Stimulated activated CD4-positive, alpha-beta T cell treated with anti-CD3 and anti-CD28 coated beads, Interleukin-15, amount 100 ng/mL, for 1 hour (primary cell): ENCODE measurements at places on chromosomes 7 and 10.

- DNase-seq, result no peak
Measured at GRCh38 chr7:131335639-131336381, 8.1 kb downstream of the MKLN1 start.

GRCh38 chr7:105102557-105103352 is 88.8 kb downstream of the KMT2E start:
- DNase-seq, result no peak

DNA sequence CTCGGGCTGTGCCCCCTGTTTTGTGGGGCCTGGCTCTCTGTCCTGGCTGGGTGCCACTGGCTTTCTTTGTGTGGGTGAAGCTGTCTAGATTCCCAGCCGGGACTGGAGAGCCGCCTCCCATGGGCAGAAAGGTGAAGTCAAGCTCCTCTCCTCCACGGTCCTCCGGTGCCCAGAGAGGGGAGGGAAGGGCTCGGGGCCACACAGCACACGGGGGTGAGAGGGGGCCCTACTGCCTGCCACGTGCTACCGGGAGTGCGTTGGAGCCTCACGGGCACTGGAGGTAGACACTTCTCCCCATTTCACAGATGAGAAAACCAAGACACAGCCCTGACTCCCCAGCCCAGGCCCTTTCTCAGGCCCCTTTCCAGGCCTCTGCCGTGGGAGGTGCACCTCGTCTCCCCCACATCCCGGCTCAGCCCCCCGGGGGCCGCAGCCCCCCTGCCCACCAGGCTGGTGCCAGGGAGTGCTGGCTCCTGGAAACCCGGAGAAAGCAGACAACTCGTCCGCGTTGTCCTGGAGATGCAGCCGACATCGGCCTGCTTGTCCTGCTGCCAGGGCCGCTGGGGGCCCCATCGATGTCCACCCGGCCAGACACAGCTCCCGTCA is 55.8 kb downstream of the UNCX start:
- DNase-seq, result no peak

GRCh38 chr7:73851410-73852338 is 9.3 kb upstream of the TMEM270 start:
- DNase-seq, result no peak

DNA sequence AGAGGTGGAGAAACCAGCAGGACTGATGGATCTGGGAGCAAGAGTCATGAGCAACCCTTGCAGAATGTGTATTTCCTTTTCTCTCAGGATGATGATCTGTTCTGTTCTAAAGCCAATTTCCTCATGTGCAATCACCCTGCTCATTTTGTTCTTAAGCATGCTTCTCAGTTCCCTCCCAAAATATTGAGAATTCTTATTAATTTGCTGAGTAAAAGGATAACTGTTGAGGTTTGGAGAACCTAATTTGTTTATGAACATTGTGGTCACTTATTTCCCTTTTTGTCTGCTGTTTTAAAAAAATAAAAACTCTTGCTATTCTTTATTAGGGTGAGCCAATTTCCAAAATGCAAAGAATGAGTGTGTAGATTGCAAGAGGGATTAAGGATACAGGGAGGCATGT is 106.8 kb downstream of the APBB1IP start:
- no peak for DNase-seq

DNA sequence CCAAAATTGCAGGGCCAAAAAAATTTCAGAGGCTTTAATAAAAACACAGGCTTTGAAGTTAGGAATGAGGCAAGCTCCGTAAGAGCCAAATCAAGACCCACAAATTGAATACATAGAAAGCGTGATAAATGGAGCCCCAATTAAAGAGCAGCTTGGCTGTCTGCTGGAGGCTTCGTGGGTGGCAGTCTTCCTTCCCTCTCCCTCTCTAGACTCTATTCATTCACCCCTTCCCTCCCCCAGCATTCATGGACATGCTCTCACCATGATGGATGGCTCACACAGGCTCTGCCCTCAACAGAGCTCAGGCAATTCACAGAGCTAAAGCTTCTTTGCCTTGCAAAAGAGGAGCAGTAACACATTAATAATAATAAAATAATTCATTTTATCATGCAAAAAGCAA is 214.1 kb downstream of the HERPUD2 start:
- no peak for DNase-seq

- no peak for DNase-seq
Measured at GRCh38 chr7:46589286-46589685, 668.2 kb upstream of the IGFBP3 start.

- DNase-seq, result no peak
Measured at GRCh38 chr7:103142494-103142893, 6.4 kb downstream of the NAPEPLD start.

DNA sequence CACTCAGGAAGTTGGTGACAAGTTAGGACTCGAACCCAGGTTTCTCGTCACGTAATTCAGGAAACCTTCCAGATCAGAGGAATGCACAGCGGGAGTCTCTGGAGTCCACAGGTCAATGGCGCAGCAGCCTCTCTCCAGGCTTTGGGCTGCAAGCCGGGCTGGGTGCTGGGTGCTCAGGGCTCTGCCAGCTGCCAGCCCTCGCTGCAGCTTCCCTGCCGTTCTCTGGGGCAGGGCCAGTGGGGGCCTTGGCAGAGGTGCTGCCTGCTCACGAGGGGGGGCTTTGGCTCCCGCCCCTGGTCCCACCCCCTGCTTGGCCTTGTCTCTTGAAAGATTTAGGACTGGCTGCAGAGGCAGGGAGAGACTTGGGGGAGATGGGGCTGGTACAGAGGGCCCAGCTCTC is at the start of gene TACR2:
TACR2 (minus strand) TSS at position 224 of the 400 bp plus-strand sequence. CDS start 595 bp downstream, outside the sequence.
- DNase-seq, result no peak

- no peak for DNase-seq
Measured at GRCh38 chr7:14717816-14718215, 184.7 kb downstream of the DGKB start.

DNA sequence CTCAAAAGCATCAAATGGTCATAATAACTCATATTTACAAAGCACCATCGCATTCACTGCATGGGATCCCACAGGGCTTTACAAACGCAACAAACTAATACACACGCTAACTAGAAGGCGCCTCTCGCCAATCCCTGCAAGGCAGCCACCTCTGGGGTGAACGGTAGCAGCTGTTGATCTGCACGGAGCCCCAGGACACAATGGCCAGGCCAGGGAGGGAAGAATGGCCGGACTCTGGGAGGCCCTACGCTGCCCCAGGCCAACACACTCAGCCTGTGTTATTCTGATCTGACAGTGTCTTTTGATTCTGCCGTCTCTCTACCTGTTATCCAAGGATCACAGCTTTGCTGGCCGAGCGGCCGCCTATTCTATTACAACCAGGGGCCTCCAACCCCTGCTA is 41.8 kb downstream of the HABP2 start:
- no peak for DNase-seq

DNA sequence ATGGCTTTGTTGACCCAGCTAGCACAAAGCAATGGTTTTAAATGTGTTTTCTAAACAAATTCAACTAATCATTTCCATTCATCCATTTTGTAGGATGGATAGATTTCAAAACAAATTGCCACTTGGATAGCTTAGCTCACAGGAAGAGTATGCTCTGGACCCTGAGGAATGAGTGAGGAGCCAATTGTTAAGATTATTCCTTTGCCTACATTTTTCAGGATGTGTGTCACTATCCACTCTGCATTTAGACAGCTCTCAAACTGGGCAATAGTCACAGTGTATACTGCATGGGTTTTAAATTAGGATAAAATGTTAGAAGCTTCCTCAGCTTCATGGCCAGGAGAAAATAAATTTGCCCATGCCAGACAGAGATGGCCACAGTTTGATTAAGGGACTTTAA is 605.6 kb upstream of the TEX47 start:
- no peak for DNase-seq

- DNase-seq, result no peak
Measured at GRCh38 chr10:16105082-16105481, 244.8 kb upstream of the MINDY3 start.

DNA sequence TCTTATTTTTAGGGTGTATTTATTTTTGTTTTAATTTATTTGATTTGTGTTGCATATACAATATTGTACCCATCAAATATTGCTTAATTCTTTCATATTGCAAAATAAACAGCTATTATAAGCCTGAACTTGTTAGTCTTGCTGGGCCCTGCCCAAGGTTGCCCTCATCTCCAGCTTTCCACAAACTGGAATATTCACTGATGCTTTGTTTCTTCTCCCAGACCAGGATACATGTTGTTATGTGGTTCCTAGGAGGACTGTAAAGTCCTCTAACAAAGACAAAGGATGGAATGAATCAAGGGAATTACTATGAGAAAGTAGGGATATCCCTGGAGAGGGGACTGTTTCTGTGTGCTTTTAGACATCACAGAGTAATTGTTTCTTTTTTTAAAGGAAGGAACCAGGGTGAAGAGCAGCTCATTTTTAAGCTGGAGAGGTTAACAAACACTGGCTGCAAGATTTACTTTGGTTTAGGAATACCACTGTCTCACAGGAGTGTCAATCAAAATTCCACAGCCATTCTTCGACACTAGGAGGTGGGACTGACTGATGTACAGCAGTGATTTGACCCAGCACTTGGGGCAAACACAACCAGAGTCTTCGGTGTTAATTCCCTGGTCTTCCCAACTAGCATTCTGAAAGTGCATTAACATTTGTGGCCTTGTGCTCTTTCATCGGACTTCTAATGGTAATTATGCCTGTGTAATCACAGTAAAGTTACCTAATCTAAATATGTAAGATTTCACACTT is 14.8 kb upstream of the CD36 start:
- DNase-seq, result no peak

GRCh38 chr7:106205621-106206222 is 79.1 kb downstream of the NAMPT start:
- no peak for DNase-seq

- no peak for DNase-seq
Measured at GRCh38 chr10:73406846-73407245, 7.0 kb downstream of the ANXA7 start.

GRCh38 chr7:67414858-67415257 is 418.2 kb downstream of the TYW1 start:
- no peak for DNase-seq

DNA sequence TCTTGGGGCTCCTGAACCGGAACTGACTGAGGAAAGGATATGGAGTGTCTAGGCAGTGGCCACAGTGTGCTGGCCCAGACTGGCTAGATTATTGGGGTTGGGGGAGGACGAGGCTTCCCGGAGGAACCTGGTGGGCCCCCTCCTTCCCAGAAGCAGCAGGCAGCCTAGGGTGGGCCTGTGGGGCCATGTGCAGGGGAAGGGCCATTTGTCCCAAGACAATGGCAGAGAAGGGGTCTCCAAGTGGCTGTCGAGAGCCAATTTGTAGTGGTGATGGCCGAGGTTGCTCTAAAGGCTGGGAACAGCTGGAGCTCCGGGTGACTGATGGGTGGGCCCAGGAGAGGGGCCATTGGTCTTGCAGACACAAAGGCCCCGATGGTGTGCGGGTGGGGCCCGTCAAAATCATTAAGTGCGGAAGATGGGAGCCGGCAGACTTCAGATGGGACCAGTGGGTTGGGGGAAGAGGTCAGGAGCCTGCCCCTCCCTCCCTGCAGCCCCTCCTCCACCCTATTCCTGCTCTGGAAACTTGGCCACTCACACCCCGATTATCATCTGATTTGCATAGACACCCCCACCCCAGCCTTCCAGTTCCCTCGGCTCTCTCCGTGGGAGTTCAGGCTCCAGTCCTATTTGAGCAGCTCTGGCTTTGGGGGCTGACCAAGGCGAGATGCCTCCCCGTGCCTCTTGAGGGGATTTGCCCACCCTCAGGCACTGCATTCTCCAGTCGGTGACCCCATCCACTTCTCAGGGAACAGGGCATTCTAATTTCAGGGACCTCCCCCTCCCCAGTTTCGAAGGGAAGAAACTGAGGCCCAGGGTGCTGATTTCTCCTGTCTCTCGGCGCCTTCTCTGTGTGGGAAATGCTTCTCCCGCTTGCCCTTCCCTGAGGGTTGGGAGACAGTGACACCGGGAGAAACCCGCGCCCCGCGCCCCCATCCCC is 36.0 kb upstream of the PAX2 start:
- no peak for DNase-seq

GRCh38 chr10:58052772-58053171 is 214.9 kb downstream of the IPMK start:
- no peak for DNase-seq

GRCh38 chr7:1086588-1087464 is 1.1 kb upstream of the GPER1 start:
- DNase-seq, result peak; percentile 45

GRCh38 chr10:122544493-122544892 is 16.1 kb upstream of the DMBT1 start:
- DNase-seq, result no peak

DNA sequence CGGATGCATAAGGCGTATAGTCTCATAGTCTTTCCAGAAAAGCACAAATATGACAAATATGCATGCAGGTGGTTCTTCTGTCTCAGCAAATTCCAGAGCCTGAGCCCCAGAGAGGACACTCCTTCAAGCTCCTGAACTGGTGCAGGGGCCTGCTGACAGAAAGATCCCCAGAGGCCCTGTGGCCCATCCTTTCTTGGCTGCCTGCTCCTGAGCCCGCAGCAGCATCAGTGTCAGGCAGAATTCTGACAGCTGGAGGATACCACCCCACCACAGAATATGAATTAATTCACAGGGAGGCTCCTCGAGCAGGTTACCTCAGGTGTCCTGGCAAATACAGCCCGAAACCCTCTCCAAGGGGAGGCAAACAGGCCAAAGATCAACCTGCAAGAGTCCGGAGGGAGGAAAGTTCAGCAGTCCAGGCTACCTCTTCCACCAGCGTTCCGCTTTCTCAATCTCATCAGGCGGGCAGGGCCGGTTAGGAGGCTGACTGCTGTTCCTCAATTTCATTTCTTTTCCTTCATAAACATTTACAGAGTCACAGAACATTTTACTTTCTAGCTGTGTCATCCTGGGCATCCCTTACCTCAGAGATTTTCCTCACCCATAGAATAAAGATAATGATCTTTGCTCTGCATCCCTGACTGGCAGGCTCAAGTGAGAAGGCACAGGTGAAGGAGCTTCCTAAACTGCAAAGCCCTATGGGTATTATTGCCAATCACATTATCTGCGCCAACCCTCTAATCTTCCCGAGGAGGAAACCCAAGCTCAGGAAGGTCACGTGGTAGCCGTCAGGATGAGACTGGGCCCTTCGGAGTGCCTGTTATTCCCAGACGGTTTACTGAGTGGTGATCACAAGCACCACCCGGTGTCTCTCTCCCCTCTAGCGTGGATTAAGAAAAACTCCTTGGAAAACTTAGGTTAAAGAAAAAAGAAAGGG is 1.4 kb downstream of the DNAJB12 start:
- no peak for DNase-seq

GRCh38 chr10:2834214-2834613 is 233.1 kb upstream of the PFKP start:
- no peak for DNase-seq

DNA sequence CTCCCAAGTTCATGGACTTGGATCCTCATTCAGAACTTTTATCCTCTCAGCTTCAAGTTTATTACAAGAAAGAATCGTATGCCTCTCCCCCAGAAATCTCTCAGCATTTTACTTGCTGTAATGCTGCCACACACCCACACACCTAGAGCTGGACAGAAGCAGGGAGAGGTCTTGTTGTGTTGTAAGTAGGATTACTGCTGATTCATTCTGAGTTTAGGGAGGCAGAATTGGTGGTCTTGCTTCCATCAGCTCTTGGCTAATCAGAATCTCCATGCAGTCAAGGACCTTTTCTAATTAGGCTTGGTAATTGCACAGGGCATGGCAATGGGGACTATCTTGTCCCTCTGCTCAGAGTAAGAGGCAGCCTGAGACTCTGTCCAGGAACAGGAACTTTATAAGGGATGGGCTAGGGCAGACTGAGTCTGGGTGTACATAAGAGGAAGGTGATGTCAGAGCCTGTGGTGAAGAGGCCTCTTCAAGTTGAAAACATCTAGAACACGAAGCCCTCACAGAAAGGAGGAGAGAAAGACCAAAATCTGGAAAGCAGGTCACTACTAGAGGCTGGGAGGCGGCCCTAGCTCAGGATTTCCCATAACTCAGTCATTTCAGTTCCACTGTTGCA is 7.0 kb upstream of the PTPRE start:
- no peak for DNase-seq

GRCh38 chr10:13877154-13877909 is 290.6 kb downstream of the PRPF18 start:
- no peak for DNase-seq
